ENCODE measurements at places on chromosomes 4 and X.

GRCh38 chr4:42150653-42151567, 1.5 kb downstream of the BEND4 start:
- peak; percentile 20 for DNase-seq

- peak; percentile 36 for DNase-seq
Observed at GRCh38 chr4:112523764-112524505, 8.0 kb upstream of the NEUROG2 start.

DNA sequence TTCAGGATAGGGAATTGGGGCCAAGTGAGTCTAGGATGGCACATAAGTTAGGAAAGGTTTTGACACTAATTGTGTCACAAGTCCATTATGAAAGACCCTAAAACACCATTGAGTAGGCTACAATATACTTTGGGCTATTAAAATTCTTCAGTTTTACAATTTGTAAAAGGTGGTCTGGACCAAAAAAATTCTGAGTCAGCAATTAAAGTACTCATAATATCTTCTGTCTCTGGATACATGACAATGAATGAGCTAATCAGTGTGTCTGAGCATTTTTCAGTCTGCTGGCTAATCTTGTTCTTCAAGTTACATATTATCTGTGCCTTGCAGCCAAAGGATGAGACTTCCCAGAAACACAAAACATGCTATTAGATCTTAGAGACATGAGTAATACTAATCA, 14.3 kb downstream of the ARMCX1 start:
- DNase-seq = no peak

DNA sequence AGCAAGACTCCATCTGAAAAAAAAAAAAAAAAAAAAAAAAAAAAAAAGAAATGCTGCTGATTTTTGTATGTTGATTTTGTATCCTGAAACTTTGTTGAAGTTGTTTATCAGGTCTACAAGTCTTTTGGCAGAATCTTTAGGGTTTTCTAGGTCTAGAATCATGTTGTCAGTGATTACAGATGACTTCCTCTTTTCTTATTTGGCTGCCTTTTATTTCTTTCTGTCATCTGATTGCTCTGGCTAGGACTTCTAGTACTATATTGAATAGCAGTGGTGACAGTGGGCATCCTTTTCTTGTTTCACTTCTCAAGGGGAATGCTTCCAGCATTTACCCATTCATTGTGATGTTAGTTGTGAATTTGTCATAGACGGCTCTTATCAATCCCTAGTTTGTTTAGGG, 334.4 kb downstream of the SPRY1 start:
- DNase-seq = peak; percentile 10

GRCh38 chr4:156144961-156145360, 191.3 kb upstream of the CTSO start:
- no peak for DNase-seq

DNA sequence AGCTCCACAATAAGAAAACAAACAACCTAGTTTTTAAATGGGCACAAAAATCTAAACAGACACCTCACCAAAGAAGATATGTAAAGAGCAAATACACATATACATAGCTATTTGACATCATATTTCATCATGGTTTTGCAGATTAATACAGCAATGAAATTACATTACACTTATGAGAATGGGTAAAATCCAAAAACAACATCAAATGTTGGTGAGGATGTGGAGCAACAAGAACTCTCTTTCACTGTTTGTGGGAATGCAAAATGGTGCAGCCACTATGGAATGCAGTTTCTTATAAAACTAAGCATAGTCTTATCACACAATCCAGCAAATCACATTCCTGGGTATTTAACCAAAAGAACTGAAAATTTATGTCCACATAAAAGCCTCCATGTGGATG, 25.0 kb downstream of the TLR6 start:
- no peak for DNase-seq

Measured in bone marrow (tissue), 2 donors.